ENCODE measurements at places on chromosomes 7 and 10.
A peak's percentile ranks its signal among the peaks of the same experiment; 100 is the strongest.

DNA sequence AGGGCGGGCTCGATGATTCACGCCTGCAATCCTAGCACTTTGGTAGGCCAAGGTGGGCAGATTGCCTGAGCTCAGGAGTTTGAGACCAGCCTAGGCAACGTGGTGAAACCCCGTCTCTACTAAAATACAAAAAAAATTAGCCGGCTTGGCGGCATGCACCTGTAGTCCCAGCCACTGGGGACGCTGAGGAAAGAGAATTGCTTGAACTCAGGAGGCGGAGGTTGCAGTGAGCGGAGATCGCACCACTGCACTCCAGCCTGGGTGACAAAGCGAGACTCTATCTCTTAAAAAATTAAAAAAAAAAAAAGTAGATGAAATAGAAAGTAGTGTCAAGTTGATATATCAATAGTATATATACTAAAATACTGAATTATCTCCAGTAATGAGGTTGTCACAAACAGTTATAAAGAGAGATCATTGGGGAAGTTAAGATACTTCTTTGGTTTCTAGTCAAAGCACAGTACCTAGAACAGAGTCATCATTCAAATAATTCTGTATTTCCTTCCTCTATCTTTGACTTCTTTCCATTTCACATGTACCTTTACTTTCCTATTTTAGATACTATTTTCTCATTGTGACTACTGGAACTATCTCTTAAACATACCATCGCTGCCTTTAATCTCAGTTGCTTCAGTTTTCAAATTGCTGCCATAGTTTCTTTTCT, 491.7 kb downstream of the GRM8 start:
- no peak for ATAC-seq

- no peak for ATAC-seq
Observed at GRCh38 chr10:131162866-131163843, 148.4 kb downstream of the TCERG1L start.

DNA sequence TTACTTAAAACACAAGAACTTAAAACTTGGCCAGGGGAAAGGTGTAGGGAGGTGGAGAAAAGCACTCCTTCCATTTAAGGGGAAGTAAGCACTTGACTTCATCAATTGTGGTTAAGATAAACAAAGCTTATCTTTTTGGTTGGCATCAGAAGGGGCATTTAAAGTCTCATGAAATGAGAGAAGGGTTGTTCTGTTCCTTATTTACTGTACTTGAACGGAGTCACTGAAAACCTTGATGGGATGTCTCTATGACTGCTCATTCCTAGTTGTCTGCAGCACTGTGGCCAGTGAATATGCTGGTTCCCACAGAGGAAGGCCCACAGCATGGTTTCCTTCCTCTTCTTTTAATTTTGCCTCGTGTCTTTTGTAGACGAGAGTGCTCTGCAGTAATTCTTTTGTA, 229.3 kb downstream of the AUTS2 start:
- no peak for ATAC-seq

GRCh38 chr10:132455986-132456847, 59.2 kb downstream of the PWWP2B start:
- ATAC-seq, result no peak

DNA sequence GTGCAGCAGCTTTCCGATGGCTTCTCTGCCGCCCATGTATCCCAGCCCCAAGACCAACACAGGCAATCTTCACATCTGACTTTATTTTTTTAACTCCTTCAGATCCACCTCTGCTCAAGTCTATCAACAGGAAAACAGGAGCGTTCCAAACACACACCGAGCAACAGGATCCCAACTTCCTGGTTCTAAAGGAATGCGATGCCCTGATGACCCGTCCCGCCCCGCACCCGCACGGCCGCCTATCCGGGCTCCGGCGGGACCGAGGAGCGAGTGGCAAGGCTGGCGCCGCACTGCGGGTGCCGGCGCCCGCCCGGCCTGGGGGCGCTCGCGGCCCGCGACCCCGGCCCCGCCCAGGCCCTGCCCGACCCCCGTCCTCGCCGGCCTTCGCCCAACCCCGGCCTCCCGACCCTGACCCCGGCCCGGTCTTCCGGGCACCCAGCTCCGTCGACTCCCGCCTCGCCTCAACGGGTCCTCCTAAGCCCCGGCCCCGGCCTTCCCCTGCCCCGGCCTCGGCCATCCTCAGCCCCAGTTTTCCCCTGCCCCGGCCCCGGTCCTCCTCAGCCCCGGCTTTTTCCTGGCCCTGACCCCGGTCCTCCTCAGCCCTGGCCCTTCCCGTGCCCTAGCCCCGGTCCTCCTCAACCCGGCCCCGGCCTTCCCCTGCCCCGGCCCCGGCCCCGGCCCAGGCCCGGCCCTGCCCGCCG, 730 bp downstream of the LARP4B start:
- no peak for ATAC-seq

DNA sequence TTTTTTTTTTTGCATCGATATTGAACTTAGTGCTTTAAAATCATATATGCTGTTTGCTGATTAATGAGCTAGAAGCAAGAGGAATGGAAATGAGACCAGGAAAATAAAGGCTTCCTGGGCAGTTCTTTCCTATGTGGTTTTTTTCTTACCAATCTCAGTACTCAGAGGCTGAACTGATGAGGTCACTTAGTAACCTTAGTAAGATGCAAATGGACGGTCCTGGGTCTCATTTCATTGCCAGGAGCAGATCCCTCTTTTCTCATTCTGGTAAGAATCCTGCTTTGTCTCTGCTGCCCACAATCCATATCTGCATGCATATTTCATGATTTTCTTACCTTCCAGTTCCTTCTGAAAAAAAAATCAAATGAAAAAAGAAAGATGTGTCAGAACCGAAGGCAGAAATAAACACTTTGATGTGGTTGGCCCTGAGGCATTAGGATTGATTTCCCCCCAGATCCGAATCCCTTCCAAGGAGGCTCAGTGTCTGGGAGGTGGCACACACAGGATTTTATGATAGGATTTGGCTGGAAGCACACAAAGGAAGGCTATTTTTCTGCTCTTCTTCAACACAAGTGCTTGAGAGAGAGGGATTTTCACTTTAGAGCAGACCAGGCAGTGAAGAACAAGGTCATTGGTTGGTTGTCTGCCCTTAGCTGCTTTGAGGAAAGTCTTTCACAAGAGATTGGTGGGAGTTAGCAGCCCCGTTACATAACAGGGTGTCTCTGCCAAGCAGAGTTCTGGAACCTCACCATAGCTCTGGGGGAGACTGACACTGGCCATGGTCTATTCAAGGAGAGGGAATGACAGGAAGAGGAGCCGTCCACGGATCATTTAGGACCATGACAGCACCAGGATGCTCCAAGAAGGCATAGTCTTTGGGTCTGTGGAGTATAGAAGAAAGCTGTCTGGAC, 150.0 kb downstream of the CAMK1D start:
- ATAC-seq, result peak; percentile 56

DNA sequence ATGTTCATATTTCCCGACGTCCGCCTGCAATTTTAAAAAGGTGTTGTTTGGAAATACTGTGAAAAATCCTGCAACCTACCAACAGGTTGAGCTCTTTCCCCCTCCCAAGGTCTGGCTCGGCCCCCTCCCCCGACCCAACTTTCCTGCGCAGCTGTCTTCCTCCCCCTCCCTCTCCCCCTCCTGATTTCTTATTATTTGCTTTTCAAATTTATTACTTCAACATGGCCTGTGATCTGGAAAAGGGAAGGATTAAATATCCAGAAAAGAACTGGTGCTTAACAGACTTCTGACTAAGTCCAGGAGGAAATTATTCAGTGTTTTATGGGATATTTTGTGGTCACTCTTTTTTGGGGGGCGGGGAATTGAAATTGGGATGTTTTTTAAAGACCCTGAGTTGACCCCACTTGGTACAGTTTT, 2.4 kb downstream of the ARID5B start:
- no peak for ATAC-seq

DNA sequence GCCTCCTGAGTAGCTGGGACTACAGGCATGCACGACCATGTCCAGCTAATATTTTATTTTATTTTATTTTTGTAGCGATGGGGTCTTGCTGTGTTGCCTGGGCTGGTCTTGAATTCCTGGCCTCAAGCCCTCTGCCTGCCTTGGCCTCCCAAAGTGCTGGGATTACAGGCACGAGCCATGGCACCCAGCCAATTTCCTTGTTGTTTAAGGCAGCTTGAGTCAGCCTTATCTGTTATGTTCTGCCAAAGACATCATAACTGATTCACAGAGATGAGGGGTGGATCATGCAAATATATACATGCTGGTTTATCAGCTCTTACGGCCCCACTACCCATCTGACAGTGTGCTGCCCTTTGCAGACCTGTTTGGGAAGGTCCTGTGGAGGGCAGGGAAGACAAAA, 826.7 kb downstream of the TYW1 start:
- no peak for ATAC-seq

- ATAC-seq, result no peak
Observed at GRCh38 chr7:40221836-40222235, 87.0 kb downstream of the SUGCT start.

- ATAC-seq, result peak; percentile 37
Observed at GRCh38 chr7:140059273-140060242, 3.2 kb downstream of the PARP12 start.

- ATAC-seq, result no peak
Observed at GRCh38 chr7:41692251-41692650, 10.6 kb downstream of the INHBA start.

DNA sequence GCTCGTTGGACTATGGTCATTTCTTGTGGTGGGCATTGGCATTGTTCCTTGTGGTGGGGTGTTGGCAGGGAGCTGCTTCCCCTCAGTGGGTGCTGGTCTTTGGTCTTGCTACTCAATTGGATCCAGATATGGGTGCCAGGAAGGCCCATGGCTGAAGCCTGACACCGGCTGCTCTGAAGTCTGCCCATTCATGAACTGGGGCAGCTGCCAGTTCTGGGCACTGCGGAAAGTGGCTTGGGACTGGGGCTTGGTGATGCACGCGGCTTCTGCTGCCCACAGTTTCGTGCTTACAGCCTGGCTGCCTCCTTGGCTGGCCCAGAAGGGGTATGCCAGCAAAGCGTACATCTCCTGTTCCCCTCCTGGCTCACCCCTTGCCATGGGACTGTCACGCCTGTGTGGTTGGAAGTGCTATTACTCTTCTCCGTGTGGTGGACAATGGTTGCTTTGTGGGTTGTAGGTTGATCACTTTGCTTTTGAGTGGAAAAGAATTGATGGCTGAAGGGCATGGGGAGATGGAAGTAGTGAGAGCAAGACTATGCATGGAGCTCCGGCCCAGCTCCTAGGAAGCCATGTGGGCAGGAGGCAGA, 54.7 kb downstream of the ADAMTS14 start:
- ATAC-seq, result no peak

DNA sequence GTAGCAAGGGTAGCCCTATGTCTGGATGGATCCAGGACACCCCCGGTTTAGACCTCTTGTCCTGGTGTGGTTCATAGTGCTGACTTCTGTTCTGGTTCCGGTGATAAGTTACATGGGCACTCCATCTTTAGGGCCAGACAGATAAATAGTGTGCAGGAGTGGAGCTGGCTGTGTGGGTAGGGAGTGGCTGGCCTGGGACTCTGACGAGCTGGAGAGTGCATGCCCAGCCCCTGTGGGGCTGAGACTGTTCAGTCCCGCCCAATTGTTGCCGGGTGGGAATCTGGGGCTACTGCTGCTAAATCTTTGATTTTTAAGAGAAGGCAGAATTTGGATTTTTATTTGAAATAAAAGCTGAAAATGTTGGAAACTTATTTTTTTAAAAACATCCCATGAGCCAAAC, 27.3 kb downstream of the PDCD11 start:
- no peak for ATAC-seq

DNA sequence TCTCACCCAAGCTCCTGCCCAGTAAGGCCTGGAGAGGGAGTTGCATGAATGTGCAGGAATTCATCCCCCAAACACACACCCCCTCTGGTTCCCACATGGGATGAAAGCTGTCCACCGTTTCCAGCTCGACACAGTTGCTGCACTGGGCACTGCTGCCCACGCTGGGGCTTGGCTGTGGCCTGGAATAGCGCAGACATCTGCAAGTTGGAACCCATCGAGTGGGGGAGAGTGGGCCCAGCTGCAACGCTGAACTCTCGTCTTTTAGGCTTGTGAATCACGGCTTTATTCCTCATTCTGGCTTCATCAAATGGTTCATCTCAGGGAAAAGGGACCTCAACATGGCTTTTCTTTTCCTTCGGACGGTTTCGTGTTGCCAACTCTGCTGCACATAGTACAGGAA, 264.7 kb downstream of the DNAJB6 start:
- no peak for ATAC-seq

DNA sequence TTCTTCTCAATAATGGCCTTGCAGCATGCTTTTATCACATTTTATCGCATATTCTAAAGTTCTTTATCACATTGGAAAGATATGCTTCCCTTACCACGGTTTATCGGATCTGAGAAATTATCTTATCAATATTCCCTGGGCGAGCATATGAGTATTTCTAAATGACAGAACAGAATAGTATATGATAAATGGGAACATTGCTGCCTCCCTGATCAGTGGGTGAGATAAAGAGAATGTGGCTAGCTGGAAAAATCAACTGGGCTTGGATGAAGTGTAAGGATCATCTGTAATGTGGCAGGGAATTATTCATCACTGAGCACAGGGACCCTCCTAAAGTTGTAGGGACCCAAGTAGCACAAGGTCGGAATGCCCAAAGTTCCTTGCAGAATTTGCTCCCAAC, 667.4 kb upstream of the NRP1 start:
- no peak for ATAC-seq

DNA sequence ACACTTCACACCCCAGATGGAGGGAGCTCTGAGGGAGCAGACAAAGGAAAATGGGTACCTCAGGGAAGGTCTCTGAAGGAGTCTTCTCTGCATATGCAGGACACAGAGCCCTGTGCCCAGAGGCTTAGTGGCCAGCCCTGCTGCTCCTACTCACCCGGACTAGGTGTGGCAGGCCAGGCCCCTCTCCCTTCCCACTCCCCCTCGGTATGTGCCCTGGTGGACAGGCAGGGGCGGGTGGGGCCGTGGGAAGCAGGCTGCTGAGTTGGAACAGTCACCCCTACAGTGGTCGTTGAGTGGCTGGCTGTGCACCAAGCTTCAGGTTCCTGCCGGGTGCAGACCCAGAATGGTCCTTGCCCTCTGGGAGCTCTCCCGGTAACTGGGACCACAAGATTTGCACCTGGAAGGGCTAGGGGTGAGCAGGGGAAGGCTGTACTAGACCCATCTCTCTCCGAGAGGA, 68.6 kb downstream of the ZMIZ1 start:
- peak; percentile 31 for ATAC-seq

- no peak for ATAC-seq
Observed at GRCh38 chr10:99172128-99172738, 63.4 kb downstream of the HPSE2 start.

- ATAC-seq, result no peak
Observed at GRCh38 chr10:101101372-101101881, 29.7 kb upstream of the TLX1 start.

DNA sequence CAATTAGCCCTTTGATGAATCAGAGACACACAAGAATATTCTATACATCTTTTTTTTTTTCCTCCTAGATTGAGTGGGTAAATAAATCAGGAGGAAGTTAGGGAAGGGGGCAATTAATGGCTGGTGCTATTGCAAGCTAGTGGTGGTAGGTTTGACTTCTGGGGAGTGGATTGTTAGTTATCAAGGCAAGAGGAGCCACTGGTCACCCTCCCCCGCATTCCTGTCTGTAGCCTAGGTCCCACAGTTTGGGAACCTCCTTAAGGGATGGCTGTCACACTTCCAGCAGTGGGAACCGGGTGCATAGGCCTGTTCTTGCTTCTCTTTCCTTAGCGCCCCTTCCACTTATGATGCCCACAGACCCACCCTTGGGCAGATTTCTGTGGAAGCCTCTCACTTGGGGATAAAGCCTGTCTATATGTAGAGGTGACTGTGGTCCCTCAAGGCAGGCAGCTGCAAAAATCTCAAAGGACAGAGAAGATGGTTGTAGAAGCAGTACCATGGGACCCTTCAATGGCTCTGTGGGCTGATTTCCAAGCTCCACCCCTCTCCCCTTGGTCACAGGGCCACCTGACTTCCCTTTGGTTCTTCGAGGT, 2.3 kb upstream of the ADCK2 start:
- no peak for ATAC-seq

GRCh38 chr7:87933953-87934698, at the start of gene ADAM22:
ADAM22 (plus strand) TSS chr7:87934251; CDS start chr7:87934466, 215 bp downstream.
- ATAC-seq, result peak; percentile 93

All from activated T-helper 17 cell treated with anti-CD3 and anti-CD28 coated beads, Interleukin-2, amount 50 U/mL, for 72 hours (primary cell).